Ecto neural progenitor cell (in vitro differentiated cells): ENCODE measurements at places on chromosomes 1 and 21.
A peak's percentile ranks its signal among the peaks of the same experiment; 100 is the strongest.

DNA sequence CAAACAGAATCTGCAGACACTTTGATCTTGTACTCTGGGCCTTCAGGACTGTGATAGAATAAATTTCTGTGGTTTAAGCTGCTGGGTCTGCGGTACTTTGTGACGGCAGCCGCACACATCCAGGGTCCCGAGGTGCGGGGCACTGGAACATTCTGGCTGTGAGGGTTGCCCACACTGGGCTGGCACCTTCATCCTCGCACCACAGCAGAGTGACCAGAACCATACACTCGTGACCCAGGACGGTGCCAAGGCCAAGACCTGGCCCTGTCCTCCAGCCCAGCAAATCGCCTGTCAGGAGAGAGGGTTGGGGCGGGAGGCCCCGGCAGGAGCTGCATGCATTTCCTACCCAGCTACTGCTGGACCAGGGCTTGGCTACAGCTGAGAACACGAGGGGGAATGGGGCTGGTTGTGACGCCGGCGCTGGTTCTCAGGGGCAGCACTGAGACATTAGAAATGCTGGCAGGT is 2.6 kb upstream of the FTCD start:
- no peak for DNase-seq

- DNase-seq = no peak
Measured at GRCh38 chr1:168811176-168811575, 82.2 kb upstream of the DPT start.

- peak; percentile 54 for DNase-seq
Measured at GRCh38 chr1:53860967-53861411, 22.9 kb upstream of the NDC1 start.

DNA sequence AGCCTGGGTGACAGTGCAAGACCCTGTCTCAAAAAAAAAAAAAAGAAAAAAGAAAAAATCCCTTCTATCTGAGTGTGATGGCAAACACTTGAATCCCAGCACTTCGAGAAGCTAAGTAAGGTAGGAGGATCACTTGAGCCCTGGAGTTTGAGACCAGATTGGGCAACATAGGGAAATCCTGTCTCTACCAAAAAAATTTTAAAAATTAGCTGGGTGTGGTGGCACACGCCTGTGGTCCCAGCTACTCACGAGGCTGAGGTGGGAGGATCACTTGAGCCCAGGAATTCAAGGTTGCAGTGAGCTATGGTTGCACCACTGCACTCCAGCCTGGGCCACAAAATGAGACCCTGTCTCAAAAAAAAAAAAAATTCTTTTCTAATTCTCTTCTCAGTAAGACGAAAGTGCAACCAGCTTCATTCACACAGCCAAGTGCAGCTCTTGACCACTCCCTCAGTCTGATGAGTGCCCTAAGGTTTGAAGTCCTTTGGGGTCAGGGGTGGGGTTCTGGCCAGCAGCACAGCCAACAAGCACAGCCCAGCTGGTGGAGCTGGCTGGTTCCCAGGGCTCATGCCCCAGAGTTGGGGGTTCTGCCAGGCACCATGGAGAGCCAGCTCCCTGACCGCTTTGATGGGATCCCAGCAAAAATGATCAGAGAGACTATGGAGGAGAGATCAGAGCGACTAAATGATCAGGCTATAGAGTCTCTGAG is 8.0 kb downstream of the SLC2A5 start:
- DNase-seq = no peak

DNA sequence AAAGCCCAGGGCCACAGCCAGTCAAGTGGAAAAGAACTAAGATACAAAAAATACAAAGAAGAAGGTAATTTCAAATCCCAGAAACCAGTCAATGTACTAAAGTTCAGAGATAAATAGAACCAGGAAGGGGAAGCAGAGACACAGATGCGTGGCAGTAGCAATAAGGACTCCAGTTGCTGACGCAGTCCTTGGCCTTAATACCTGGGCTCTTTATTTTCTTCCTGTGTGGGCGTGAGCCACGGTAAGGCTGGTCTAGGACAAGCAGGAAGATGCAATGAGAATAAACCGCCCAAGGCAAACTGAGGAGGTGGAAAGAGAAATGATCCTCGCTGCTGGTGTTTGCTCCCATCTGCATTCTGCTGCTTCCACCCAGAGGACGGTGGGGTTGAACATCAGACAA is 65.6 kb upstream of the PLXNA2 start:
- DNase-seq = no peak

GRCh38 chr1:34369701-34370455 is 193.2 kb downstream of the C1orf94 start:
- DNase-seq = no peak
